ENCODE measurements at places on chromosomes 6 and 20.
A peak's percentile ranks its signal among the peaks of the same experiment; 100 is the strongest.

DNA sequence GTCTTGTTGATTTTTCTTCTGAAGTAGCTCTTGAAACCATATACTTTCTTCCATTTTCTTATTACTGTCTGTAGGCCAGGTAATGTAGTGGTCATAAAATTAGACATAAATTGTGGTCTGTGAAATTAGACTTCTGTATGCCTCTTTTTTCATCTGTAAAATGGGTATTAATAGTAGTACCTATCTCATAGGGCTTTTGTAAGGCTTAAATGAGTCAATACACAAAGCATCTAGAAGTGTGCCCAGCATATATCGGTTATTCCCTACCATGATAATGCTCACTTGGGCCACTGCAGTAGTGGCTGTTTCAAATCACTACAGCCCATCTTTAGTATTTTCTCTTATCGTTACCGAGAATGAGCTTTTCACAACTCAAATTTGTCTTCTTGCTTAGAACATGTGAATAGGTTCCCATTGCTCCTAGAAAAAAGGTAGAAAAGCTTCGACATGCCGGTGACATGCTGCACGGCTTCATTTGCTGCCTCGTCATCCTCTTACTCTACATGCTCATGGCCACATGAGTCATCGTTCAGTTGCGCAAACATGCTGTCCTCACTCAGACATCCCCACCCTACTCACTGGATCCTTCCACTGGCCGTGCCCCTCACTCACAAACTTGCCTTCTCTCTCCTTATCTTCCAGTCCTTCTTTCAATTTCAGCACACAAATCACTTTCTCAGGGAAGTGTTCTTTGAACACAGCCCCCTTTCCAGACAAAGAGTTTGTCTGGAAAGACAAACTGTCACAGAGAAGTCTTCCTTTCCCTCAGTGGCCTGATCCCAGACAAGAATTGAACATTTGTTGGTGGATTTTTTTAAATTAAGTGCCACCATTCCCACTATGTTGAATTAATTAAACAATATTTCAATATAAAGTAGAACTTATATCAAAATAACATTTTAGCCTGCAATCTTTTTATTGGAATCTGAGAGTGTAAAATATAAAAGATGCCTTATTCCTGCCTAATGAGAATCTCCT is 32.2 kb upstream of the ERVFRD-1 start:
- DNase-seq: peak; percentile 89

GRCh38 chr6:101181006-101181405 is 212.5 kb upstream of the GRIK2 start:
- no peak for DNase-seq

DNA sequence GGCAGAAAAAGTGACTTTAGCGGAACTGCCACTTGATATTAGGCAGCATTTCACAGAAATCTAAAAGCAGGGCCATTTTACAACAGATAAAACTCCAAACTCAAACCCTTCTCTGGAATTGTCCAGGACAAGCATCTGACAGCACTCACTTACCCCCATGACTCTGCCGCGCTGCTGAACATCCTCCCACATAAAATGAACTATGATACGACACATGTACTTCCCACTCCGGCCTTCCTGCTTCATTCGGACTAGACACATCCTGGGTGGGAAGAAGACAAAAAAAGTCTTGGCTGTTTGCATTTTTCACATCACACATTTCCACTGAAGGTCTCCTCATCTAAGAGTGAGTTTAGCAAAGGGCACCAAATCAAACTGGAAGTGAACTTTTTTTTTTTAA is 54.8 kb upstream of the FAM83C start:
- no peak for DNase-seq

DNA sequence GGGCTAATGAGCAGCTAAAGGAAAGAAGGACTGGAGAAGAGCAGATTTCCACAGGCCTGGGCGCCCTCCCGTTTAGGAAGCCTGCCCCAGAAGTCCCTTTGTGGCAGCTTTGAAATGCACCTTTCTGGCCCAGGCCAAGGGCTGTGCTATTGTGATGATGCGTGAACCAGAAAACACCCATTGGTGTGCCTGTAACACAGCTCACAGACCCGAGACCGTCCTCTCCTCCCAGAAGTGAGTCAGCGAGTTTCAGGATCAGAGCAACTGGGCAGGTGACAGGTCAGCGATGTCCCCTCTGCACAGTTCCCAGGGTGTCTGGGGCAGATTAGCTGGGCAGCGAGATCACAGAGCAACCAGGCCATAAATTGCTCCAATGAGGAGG is 71.9 kb upstream of the SULF2 start:
- no peak for DNase-seq

DNA sequence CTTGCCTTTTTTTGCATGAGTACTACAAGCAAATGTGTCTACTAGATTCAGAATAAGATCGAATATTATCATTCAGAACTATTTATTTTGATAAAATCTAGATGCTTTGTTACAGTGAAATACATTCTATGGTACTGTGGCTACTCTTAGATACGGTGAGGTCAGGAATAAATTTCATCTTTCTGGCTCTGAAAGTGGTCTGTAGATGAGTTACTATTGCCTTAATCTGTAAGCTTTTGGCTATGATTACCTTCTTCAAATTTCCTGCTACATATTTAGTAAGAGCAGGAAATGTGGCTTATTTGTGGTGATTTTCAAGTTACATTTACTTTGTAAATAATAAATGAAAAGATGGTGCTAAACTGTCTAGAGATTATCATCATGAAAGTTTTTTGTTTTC is 50.0 kb downstream of the SCAF8 start:
- DNase-seq: no peak

- DNase-seq: no peak
Measured at GRCh38 chr6:44073612-44074438, 53.4 kb downstream of the MRPL14 start.

- no peak for DNase-seq
Measured at GRCh38 chr6:83860359-83860755, 868 bp downstream of the CYB5R4 start.

DNA sequence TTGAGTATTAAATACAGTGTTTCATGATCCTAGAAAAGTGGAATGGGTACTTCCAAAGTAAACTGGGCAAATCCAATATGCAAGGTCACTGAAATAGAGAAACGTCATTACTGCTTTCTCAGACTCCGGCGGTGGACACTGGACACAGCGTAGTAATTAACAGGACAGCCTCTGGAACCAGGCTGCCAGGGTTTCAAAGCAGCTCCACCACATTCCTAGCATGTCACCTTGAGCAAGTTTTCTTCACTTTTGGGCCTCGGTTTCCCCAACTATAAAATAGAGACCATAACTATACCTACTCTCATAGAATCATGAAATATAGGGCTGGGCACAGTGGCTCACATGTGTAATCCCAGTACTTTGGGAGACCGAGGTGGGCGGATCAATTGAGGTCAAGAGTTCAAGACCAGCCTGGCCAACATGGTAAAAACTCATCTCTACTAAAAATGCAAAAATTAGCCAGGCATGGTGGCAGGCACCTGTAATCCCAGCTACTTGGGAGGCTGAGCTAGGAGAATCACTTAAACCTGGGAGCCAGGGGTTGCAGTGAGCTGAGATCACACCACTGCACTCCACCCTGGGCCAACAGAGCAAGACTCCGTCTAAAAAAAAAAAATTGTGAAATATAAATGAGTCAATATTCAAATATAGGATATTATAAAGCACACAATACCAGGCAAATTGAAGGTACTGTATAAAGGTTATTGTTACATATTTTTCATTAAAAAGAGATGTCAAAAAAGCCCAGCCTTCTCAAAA is 24.9 kb downstream of the ARHGAP18 start:
- no peak for DNase-seq

DNA sequence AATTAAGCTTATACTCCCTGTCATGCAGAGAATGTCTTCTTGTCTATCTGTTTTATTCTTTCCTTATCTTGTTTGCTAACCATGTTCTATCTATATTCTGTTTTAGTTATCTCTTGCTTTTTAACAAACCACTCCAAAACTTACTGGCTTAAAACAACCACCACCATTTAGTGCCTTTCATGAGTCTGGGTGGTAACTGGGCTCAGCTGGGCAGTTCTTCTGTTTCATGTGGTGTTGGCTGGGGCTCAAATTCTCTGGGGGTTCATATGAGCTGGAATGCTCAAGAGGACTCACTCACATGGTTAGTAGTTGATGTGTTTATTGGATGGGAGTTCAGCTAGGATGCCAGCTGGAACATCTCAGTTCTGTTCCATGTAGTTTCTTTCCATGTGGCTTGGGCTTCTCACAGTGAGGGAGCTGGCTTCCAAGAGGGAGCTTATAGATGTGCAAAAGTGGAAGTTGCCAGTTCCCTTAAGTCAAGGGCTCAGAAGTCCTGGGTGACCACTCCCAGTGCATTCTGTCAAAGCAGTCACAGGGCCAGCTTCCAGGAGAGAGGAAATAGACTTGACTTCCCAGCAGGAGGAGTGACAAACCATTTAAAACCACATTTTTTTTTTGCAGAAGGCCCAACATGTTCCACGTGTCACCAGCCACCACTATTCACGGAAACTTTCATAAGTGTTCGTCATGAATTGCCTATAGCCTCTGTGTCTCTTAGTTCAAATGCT is 70.4 kb downstream of the PLCB4 start:
- no peak for DNase-seq

Data from AG08395 (cell line).